ENCODE measurements at places on chromosomes 16 and 17. TPM values are rescaled to one million over a fixed set of nuclear protein-coding genes. Genes with fewer than 3 reads are reported as not detected.

Gene ADAP2
- total RNA-seq = 0.87 TPM

GRCh38 chr16:9813665-9814064, 368.6 kb downstream of the GRIN2A start:
- no peak for DNase-seq

GRCh38 chr17:67482764-67483163, 105.7 kb downstream of the PITPNC1 start:
- no peak for DNase-seq

GRCh38 chr17:44989552-44990138, 21.5 kb upstream of the C1QL1 start:
- no peak for DNase-seq

- DNase-seq = peak; percentile 78
Measured at GRCh38 chr17:39659279-39660010, 5.7 kb upstream of the TCAP start.

Gene BEAN1
- not detected for total RNA-seq

Gene CACNG5
- not detected for total RNA-seq

- DNase-seq = peak; percentile 6
Measured at GRCh38 chr17:44628243-44629188, 27.8 kb upstream of the MEIOC start.

DNA sequence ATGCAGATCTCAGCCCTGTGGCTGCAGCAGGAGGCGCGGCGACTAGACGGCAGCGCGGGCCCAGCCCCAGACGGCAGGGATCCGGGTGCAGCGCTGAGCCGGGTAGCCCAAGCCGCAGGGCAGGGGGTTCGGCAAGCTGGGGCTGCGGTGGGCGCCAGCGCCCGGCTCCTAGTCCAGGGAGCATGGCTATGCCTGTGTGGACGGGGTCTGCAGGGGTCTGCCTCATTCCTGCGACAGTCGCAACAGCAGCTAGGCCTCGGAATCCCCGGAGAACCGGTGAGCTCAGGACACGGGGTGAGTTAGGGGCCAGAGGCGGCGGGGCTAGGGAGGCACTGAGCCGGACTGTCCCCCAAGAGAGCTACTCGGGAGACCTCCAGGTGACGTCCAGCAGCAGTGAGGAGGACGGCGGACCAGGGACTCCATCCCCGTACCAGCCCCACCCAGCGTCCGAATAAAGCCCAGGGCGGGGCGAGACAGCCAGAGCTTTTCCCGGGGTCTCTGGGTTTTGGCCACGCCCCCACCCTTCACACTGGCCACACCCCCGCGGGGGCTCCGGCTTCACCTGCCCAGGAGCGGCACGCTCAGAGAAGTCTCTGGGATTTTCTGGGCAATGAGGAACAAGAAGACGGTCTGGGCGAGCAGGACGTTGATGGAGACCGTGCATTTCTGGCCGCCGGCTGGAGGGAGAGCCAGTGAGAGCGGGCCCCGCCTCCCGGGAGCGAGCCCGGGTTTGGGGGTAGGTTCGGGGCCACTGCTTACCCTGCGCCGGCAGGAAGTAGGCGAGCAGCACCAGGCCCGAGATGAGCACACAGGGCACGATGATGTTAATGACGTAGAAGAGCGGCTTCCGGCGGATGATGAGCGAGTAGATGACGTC, 1.1 kb downstream of the C17orf107 start:
- peak; percentile 63 for DNase-seq

Gene TMEM92
- not detected for total RNA-seq

DNA sequence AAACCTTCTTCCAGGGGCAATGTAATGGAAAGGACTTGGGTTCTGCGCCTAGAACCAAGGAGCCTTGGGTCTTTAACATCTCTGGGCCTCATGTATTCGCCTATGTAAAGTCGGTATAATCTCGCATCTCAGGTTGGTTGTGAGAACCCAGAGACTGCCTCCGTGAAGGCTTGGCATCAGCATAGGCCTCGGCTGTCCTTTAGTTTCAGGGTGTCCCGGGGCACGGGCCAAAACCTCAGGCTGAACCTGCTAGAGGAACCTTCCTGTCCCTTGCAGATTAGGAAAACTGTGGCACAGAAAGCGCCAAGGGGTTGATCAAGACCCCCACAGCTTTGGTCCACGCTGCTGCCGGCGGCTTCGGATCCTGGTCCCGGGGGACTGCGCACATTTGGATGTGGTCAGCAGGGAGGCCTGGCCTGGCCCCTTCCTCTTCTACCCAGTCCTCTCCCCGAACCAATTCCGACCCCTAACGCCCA, 772 bp upstream of the PHAF1 start:
- no peak for DNase-seq

Gene SAP30BP
- 36.8 TPM for total RNA-seq

DNA sequence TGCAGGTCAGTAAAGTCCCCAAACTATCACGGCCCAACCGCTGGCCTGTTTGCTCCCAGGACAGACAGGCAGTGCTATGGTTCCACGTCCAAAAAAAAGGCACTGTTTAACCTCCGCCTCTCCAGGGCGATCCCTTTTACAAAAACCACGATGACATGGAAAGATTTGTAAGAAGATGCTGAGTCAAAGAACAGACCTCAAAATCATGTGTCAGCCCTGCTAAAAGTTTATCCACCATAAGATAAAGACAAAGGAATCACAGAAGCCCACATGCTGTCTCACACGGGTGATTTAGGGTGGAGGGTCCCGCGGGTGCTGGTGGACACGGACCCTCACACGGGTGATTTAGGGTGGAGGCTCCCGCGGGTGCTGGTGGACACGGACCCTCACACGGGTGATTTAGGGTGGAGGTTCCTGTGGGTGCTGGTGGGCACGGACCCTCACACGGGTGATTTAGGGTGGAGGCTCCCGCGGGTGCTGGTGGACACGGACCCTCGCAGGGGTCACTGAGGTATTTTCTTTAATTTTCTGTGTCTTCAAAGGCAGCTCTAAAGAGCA, 117.2 kb upstream of the METRNL start:
- no peak for DNase-seq

- peak; percentile 46 for DNase-seq
Measured at GRCh38 chr17:1746975-1747543, 4.4 kb downstream of the SERPINF2 start.

GRCh38 chr17:69300222-69300621, 26.7 kb downstream of the ABCA5 start:
- DNase-seq = no peak

Gene PTX4
- under 0.01 TPM for total RNA-seq

- no peak for DNase-seq
Measured at GRCh38 chr16:81676066-81676882, 102.8 kb upstream of the PLCG2 start.

Gene PYY
- total RNA-seq = not detected

- DNase-seq = no peak
Measured at GRCh38 chr16:84460406-84461028, 43.9 kb downstream of the MEAK7 start.

DNA sequence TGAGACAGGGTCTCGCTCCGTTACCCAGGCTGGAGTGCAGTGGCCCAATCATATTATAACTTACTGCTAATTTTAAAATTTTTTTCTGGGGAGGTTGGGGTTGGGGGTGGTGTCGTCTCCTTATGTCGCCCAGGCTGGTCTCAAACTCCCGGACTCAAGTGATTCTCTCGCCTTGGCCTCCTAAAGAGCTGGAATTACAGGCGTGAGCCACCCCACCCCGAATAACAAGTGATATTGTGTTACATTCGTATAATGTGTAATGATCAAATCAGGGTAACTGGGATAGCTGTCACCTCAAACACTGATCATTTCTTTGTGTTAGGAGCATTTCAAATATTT, 16.2 kb upstream of the KPNA2 start:
- DNase-seq = no peak

Gene CTDNEP1
- total RNA-seq = 22.4 TPM

Gene NOG
- 0.65 TPM for total RNA-seq

DNA sequence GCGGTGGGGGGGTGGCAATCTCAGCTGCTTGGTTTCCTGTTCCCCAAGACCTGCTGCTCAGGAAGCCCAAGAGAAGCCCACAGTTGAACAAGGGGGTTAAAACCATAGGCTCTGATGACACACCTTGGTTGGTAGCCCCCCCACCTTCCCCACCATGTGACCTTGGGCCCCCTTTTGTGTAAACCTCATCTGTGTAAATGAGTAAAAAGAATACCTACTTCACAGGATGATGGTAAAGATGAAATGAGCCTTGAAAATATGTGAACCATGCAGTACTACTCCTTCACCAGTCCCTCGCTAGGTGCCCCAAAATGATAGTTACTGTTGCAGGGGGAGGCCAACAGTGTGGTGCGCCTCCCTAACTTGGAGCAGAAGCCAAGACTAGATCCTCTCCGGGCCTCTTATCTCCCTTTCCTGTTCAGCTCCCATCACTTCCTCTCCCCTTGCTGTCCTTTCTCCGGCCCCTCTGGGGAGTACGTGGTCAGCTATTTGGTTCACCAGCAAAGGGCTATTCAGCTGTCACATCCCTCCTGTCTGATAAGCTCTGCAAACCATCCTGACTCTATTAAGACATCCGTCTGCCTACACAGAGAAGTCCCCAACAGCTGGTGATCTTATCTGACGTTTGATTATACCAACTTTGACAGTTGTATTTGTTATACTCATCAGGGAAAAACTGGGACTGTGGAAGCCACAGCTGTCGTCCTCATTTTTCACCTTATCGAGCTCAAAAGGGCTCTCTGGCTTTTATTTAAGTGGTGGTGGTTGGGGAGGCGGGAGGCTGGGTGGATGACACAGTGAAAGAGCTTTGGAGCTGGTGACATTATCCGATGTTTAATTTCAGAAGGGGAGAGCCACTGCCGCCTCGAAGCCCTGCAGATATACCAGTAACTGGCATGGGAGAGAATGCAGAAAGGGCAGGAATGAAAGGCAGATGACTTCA, 19.9 kb downstream of the DCAKD start:
- DNase-seq = peak; percentile 18

DNA sequence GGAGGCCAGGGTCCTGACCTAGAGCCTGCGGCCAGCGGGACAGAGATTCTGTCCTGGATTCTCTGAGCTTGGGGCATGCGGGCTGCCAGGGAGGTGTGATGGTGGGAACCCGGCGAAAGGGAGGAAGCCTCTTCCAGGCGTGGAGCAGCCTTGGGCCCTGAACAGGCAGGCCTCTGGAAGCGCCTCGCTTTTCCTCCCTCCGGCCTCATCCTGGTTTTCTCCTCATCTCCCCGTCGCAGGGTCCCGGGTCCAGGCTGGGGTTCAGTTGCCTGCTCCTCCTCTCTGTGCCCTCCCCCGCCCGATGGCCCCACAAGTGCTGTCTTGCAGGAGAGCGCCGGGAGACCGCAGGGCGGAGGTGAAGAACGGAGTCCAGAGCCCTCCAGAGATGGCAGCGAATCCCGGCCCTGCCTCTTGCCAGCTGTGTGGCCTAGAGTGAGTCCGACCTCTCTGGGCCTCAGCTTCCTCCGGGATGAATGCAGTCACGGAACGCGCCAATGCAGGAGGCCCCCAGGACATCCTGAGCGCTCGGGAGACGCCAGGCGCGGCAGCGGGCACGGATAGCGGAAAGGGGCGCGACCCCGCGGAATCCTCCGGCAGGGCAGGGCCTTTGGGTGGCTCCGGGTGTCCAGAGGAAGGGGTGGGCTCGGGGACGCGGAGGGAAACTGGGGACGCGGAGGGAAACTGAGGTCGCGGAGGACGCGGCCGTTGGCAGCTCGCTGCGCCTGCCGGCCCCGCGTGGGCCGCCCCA, 553 bp upstream of the RAB11FIP4 start:
- DNase-seq = no peak

DNA sequence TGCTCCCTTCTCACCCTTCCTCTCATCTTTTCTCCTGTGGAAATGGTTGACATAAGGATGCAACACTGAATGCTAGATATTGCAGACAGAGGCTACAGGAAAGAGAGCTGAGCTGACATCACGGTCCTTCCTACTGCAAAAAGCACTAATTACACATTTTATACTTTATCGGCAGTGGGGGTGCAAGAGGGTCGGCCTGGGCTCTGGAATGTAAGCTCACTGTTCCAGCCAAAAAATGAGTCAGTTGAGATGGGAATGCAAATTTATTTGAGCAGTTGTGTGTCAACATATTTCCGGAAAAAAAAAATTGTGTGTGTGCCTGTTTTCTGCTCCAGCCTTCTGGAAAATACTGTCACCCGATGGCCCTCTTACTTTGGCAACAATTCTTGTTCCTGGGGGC, 14.1 kb upstream of the MRTFB start:
- peak; percentile 82 for DNase-seq

Gene PRKCB
- total RNA-seq = not detected

Gene P2RX5
- 0.20 TPM for total RNA-seq

GRCh38 chr17:27968206-27968732, 74.2 kb upstream of the NLK start:
- DNase-seq = no peak

Gene MYH8
- total RNA-seq = not detected

DNA sequence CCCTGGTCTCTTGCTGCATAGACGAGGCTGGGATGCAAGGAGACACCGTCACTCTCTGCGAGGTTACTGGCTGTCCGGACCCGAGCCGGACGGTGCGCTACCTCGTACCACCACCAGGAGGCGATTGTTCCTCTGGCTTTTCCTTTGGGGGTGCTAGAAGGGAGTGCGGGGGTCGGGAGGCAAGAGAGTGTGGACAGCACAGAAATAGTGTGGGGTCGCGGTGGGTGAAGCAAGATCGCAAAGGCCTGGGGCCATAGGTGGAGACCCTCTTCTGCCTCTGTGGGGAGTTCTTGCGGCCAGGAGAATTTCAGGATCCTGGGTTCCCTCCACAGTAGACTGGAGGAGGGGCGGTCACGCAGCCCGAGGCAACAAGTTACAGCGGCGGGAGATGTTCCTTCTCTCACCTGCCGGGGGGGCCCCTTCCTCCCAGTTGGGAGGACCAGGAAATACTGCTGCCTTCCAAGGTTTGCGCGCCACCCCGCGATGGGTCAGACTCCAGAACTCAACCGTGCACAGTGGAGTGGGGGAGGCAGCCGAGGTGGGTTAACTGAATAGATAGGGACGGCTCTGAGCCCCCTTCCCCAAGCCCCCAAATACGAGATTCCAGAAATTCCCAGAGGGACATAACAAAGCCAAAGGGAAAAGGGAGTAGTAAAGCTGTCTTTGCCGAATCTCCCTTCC, 6.9 kb downstream of the PHOSPHO1 start:
- peak; percentile 35 for DNase-seq

DNA sequence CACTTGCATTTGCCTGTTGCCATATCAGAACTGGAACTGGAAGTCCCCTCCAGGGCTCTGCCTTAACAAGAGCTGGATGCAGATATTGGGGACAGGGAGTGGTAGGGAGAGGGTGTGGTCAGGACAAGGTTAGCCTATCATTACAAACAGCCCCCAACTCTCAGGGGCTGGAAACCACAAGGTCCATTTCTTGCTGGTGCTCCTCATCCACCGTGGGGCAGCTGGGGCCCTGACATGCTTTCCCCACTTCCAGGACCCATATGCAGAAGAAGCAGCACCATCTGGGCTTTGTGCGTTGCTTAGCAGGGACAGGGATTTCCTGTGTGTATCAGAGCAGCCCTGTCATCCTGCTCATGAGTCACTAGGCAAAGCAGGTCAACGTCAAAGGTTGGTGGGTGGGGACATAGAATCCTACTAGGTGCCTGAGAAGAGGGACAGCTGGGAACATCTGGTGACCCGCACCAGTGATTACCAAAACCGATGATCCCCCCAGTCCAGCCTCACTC, 26.9 kb downstream of the RGS9 start:
- DNase-seq = peak; percentile 40

GRCh38 chr16:83762141-83762991, 45.4 kb upstream of the HSBP1 start:
- no peak for DNase-seq
